ENCODE measurements at places on chromosomes 3 and 15. TPM values are rescaled to one million over a fixed set of nuclear protein-coding genes. Genes with fewer than 3 reads are reported as not detected.

Gene RBP2
- total RNA-seq = not detected

- DNase-seq = no peak
- H3K4me1 ChIP-seq = no peaks in the 10 kb centered on the region
These were observed 12.5 kb downstream of the CHDH start for GRCh38 chr3:53833700-53834099.

DNA sequence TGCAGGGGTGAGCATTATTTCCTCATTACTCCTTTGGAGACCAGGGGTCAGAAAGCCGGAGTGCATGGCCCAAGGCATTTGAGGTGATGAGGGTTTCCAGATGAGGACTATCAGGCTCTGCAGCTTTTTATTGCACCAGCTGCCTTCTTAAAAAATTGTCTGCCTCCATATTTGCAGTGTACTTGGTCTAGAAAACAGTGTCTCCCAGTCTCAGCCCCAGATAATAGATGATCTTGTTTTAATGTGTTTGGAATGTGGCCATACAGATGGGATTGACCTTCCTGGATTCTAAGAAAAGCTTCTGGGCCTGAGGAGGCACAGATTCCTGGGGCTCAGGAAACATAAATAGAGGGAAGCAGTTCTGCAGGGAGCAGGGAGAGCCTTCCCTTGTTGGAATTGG is 123.3 kb downstream of the GABRG3 start:
- no peak overlapping the region for H3K27ac ChIP-seq
- no peaks in the 10 kb centered on the region for H3K36me3 ChIP-seq
- no peak overlapping the region for H3K4me3 ChIP-seq
- H3K4me1 ChIP-seq = no peaks in the 10 kb centered on the region

DNA sequence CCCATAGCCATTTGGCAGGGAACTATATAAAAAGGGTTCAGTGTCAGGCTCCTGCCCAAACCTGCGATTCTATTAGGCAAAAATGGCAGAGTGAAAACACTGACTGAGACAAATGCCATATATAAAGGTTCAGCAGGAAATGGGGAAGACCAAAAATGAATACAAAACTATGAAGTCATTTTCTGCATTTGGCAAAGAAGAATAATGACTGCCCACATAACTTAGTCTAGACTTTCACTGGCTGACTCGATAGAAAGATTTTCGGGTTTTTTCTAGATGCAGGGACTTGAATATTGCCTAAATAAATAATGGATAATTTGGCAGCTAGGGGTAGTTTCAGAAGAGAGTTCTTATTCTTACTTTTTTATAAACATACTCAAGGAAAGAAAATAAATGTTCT is 178.0 kb downstream of the TPRG1 start:
- H3K36me3 ChIP-seq = no peaks in the 10 kb centered on the region
- no peak for DNase-seq
- no peaks in the 10 kb centered on the region for H3K4me1 ChIP-seq
- H3K27me3 ChIP-seq = no peaks in the 10 kb centered on the region
- no peak overlapping the region for H3K27ac ChIP-seq

Gene ADCY5
- total RNA-seq = not detected

Gene DAZL
- not detected for total RNA-seq

Gene IL17RC
- 0.29 TPM for total RNA-seq

DNA sequence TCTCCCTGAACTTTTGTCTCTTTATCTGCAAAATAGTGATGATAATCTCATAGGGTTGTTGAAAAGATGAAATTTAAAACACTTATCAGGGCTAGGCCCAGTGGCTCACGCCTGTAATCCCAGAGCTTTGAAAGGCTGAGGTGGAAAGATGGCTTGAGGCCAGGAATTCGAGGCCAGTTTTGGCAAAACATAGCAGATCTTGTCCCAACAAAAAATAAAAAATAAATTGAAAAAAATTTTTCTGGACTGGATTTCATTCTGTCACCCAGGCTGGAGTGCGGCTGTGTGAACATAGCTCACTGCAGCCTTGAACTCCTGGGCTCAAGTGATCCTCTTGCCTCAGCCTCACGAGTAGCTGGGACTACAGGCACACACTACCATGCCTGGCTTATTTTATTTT is 29.6 kb downstream of the LMLN start:
- H3K4me1 ChIP-seq = no peaks in the 10 kb centered on the region
- DNase-seq = no peak
- H3K36me3 ChIP-seq = peaks cover 3% of the 10 kb centered on the region
- H3K4me3 ChIP-seq = no peak overlapping the region
- no peaks in the 10 kb centered on the region for H3K27me3 ChIP-seq

Gene RETNLB
- not detected for total RNA-seq

DNA sequence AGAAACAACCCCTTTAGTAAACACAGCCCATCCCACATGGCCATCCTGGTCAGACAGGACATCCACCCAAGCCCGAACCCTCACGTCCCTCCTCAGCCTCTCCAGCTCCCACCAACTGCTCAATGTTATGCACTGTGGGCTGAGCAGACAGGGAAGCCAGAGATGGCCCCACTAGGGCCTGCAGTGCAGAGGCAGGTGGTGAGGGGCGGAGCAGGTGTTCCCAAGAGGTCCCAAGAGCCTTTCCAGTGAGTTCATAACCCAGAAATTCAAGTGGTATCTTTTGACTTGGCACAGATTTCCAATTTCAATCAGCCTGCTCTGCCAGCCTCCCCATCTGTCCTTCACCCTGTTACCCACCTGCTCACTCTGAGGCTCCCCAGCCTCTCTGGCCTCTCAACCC is 130.3 kb downstream of the LIPC start:
- H3K4me1 ChIP-seq = no peaks in the 10 kb centered on the region
- H3K27ac ChIP-seq = no peak overlapping the region
- no peak overlapping the region for H3K4me3 ChIP-seq
- peaks cover 3% of the 10 kb centered on the region for H3K27me3 ChIP-seq
- H3K36me3 ChIP-seq = no peaks in the 10 kb centered on the region

- no peak for DNase-seq
- no peak overlapping the region for H3K27ac ChIP-seq
- H3K27me3 ChIP-seq = no peaks in the 10 kb centered on the region
- no peaks in the 10 kb centered on the region for H3K36me3 ChIP-seq
These were observed 103.1 kb upstream of the PDZRN3 start for GRCh38 chr3:73727854-73728253.

Gene EHD4
- total RNA-seq = 38.4 TPM

Gene CCRL2
- total RNA-seq = 1.9 TPM

Gene WDR93
- total RNA-seq = 0.16 TPM

Gene SNRPN
- 49.3 TPM for total RNA-seq

- no peak for DNase-seq
- peaks cover 13% of the 10 kb centered on the region for H3K27me3 ChIP-seq
- H3K36me3 ChIP-seq = no peaks in the 10 kb centered on the region
- no peaks in the 10 kb centered on the region for H3K4me1 ChIP-seq
- no peak overlapping the region for H3K27ac ChIP-seq
These were observed 15.3 kb upstream of the PLCL2 start for GRCh38 chr3:16869261-16870005.

DNA sequence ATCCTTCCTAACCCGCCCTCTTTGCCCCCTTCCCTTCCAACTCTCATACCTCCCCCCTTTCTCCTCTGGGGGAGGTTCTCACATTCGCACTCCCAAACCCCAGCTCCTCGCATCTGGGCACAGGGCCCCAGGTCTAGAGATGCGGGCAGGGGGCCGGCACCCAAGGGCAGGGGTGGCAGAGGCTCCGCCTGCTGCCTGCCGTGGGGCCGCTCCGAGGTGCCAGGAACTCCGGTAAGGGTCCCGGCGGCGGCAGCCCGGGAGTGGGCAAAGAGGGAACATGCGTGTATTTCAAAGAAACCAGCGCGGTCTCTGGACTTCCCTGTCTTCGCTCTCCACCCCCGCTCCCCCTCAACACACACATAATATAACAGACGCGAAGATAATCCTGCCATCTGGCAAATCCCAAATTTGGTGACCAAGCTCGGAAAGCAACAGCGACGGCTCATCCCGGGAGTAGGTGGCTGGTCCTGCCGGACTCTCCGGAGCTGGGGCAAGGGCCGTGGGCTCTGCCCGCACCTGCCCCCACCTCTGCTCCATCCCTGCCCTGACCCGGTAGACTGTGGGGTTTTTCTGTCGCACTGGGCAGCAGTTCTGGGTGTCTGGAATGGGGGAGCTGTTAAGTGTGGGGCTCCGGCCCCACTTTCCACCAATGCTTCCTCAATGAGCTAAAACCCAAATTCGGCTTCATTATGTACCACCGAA is 31.0 kb downstream of the NR2F2 start:
- H3K36me3 ChIP-seq = no peaks in the 10 kb centered on the region
- no peak for DNase-seq
- no peak overlapping the region for H3K4me3 ChIP-seq
- H3K27ac ChIP-seq = no peak overlapping the region
- peaks cover 61% of the 10 kb centered on the region for H3K27me3 ChIP-seq

Gene RNF13
- 59.6 TPM for total RNA-seq

Gene KPNA4
- 43.4 TPM for total RNA-seq

- H3K4me1 ChIP-seq = peaks cover 4% of the 10 kb centered on the region
- no peak overlapping the region for H3K27ac ChIP-seq
- no peak for DNase-seq
- H3K4me3 ChIP-seq = no peak overlapping the region
- H3K36me3 ChIP-seq = no peaks in the 10 kb centered on the region
These were observed 47.3 kb downstream of the ITGA11 start for GRCh38 chr15:68384451-68385239.

Gene GOLGA6L2
- total RNA-seq = not detected

- no peak for DNase-seq
- no peak overlapping the region for H3K27ac ChIP-seq
- H3K27me3 ChIP-seq = no peaks in the 10 kb centered on the region
- H3K4me1 ChIP-seq = peaks cover 55% of the 10 kb centered on the region
These were observed 19.9 kb upstream of the EBLN2 start for GRCh38 chr3:73041537-73041936.

DNA sequence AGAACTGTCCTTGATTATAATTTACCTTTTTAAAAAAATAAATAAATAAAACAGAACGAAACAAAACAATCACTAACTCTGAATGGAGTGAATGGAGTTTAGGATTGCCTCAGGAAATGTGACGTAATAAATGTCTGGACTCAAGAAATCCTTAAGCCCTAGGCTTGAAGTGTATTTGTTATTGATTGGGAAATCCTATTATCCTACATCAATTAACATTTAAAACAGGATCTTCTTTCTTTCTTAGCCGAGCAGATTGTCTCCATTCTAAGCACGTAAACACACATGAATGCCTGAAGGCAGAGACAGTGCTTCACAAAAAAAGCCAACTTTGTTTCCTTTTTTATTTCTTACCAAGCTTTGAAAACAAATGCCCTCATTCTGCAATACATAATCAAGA is 33.4 kb downstream of the KAT2B start:
- peaks cover 5% of the 10 kb centered on the region for H3K4me1 ChIP-seq
- no peak overlapping the region for H3K4me3 ChIP-seq
- no peak overlapping the region for H3K27ac ChIP-seq
- peaks cover 46% of the 10 kb centered on the region for H3K36me3 ChIP-seq
- DNase-seq = no peak

Gene CDHR4
- not detected for total RNA-seq

GRCh38 chr3:112799946-112800345 is 46.7 kb downstream of the CD200R1L start:
- H3K27me3 ChIP-seq = no peaks in the 10 kb centered on the region
- no peak overlapping the region for H3K27ac ChIP-seq
- H3K36me3 ChIP-seq = no peaks in the 10 kb centered on the region
- H3K4me3 ChIP-seq = no peak overlapping the region
- no peak for DNase-seq

Gene ITGA11
- total RNA-seq = not detected

GRCh38 chr3:130093741-130094391 is 12.2 kb downstream of the ALG1L2 start:
- H3K4me1 ChIP-seq = peaks cover 37% of the 10 kb centered on the region
- H3K27ac ChIP-seq = peak overlapping the region; percentile 79
- peak overlapping the region; percentile 77 for H3K4me3 ChIP-seq
- H3K36me3 ChIP-seq = no peaks in the 10 kb centered on the region

Gene ATP8B4
- 0.54 TPM for total RNA-seq

Gene LRTM1
- not detected for total RNA-seq

- DNase-seq = no peak
- H3K27ac ChIP-seq = no peak overlapping the region
- no peaks in the 10 kb centered on the region for H3K27me3 ChIP-seq
- no peaks in the 10 kb centered on the region for H3K4me1 ChIP-seq
These were observed 10.2 kb downstream of the PXYLP1 start for GRCh38 chr3:141241616-141242376.

DNA sequence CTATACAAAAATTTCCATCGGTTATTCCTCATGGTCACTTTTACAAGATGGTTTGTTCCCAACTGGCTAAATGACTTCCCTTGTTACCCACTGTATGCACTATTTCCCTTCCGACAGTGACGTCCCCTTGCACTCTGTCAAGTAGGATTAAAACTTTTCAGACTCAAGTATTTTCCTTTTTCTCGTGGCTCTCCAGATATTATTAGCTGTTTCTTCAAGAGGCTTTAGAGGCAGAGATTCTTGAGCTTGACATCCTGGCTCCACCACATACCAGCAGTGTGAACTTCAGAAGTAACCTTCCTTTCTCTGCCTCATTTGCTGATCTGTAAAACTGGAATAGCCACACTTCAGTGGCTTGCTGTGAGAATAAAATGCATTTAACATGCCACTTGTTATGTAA is 14.0 kb downstream of the CSNK1G1 start:
- H3K36me3 ChIP-seq = peaks cover 28% of the 10 kb centered on the region
- H3K27ac ChIP-seq = no peak overlapping the region
- no peak for DNase-seq
- H3K4me3 ChIP-seq = no peak overlapping the region
- H3K27me3 ChIP-seq = no peaks in the 10 kb centered on the region

Gene ILDR1
- 1.4 TPM for total RNA-seq

GRCh38 chr3:50217681-50218080 is 12.6 kb downstream of the SLC38A3 start:
- no peak overlapping the region for H3K4me3 ChIP-seq
- no peaks in the 10 kb centered on the region for H3K36me3 ChIP-seq
- H3K27ac ChIP-seq = no peak overlapping the region
- H3K27me3 ChIP-seq = peaks cover 5% of the 10 kb centered on the region

Gene SEMA3G
- not detected for total RNA-seq

GRCh38 chr15:80936288-80937078 is 53.1 kb downstream of the MESD start:
- no peaks in the 10 kb centered on the region for H3K27me3 ChIP-seq
- H3K27ac ChIP-seq = no peak overlapping the region
- H3K4me3 ChIP-seq = no peak overlapping the region
- no peak for DNase-seq
- H3K36me3 ChIP-seq = peaks cover 22% of the 10 kb centered on the region
- H3K4me1 ChIP-seq = no peaks in the 10 kb centered on the region

DNA sequence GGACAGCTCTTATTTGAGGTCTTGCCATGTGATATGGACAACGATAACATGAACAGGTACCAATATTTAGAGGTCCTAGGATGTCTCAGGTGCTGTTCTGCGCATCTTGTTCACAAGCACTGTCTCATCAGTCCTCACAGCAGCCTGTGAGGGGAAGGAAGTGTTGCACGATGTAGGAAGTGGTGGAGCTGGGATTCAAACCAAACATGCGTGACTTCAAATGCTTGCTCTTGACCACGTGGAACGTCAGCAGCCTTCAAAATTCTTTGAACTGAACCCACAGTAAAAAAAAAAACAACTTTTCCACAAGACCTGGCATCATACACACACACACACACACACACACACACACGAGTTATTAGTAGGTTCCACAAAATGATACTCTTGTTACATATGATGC is 153.4 kb upstream of the SMAD3 start:
- peaks cover 27% of the 10 kb centered on the region for H3K4me1 ChIP-seq
- no peak overlapping the region for H3K4me3 ChIP-seq
- peaks cover 15% of the 10 kb centered on the region for H3K27me3 ChIP-seq
- peaks cover 2% of the 10 kb centered on the region for H3K36me3 ChIP-seq

GRCh38 chr3:13647298-13648059 is 98.6 kb downstream of the FBLN2 start:
- H3K27me3 ChIP-seq = peaks cover 46% of the 10 kb centered on the region
- no peaks in the 10 kb centered on the region for H3K36me3 ChIP-seq
- no peak for DNase-seq
- H3K4me3 ChIP-seq = no peak overlapping the region
- H3K27ac ChIP-seq = no peak overlapping the region

Gene GNAI2
- total RNA-seq = 281 TPM

Gene DLL4
- total RNA-seq = 0.05 TPM

Data from activated B cell treated with CpG ODN at 0.5 μM for 24 hours (primary cell).